ENCODE measurements at places on chromosomes 11 and 22.

- DNase-seq, result no peak
Measured at GRCh38 chr22:46626911-46627805, 7.0 kb downstream of the GRAMD4 start.

DNA sequence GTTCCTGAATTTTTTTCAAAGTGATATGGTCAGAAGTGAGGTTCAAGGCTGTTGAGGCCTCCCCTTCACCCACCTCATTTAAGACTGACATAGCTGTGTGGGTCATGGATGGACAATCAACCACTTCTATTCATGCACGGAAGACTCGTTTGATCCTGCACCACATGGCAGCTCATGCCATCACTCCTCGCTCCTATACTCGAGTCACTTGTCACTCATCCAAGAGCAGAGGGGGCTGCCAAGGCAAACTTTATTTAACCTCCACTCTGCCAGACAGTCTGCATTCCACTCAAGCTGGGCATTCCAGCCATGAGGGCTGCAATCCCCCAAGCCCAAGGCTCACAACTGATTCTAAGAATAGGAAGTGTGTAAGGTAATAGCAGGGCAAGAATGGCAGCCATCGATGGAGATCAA, 34.1 kb downstream of the SNX19 start:
- no peak for DNase-seq

- DNase-seq, result peak; percentile 41
Measured at GRCh38 chr22:26579331-26579886, 10.5 kb downstream of the TPST2 start.

- DNase-seq, result no peak
Measured at GRCh38 chr11:75867778-75868374, 52.9 kb downstream of the UVRAG start.

DNA sequence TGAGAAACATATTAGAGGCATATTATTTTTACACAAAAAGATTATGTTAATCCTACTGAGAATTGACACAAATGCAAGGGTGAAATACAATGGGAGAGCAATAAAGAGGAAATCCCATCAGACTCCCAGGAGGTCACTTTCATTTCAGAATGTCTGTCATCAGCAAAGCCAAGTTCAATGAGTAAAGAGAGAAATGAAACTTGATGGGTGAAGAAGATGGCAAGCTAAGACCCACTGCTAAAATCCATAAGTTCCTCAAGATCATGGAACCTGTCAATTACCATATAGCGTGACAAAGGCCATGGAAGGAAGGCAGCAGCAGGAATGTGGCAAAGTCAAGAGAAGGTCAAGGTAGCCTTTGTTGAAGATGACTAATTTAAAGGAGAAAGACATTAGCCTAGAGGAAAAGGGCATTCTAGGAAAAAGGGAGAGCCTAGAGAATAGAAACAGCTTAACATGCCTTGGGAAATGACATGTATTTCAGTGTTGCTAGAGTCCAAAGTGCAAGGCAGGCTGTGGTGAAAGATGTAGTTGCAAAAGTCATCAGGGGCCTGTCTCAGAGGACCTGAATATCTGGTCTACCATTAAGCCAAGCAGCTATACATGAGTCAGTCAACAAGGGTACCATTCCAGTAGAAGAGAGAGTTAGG, 43.1 kb downstream of the FAM168A start:
- no peak for DNase-seq

GRCh38 chr11:68373815-68374501, 61.6 kb downstream of the LRP5 start:
- DNase-seq, result no peak

- no peak for DNase-seq
Measured at GRCh38 chr11:66720223-66720898, 8.7 kb downstream of the SPTBN2 start.

DNA sequence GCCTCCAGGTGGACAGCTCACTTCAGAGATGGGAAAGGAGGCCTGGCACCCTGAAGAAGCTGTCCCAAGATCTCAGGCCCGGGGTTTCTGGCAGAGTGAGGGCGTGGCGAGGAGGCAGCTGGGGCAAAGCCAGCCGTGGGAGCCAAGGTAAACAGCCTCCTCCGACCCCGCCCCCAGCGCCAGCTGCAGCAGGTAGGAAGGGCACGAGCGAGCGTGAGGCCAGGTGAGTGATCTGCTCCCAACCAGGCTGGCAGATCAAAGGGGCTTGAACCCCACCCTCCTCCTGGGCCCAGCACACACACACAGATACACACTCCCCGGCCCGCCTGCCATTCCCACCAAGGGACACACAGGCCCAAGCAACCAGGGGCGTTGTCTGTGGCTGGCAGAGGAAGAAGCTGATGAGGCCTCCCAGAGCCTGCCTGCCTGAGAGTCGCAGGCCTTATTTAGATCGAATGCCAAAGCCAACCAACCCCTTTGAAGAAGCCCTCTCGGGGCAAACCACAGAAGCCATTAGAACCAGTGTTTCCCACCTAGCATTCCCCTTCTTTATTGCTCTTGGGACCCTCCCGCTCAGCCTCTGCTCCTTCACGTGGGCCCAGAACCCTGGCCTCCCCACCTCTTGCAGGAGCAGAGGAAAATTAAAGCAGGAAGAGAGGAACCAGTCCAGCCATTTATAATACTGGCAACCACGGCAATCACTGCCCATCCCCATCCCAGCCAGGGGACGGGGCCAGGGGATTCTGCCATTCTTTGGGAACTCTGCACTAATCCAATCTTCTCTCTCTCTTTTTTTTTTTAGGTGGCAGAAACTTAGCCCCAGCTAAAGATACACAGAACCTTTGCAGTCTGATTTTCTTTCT, 5.0 kb downstream of the PDGFB start:
- DNase-seq, result no peak

- no peak for DNase-seq
Measured at GRCh38 chr22:29947410-29948384, 64.7 kb downstream of the MTMR3 start.

- no peak for DNase-seq
Measured at GRCh38 chr11:3809624-3809928, 1.2 kb downstream of the PGAP2 start.

- DNase-seq, result no peak
Measured at GRCh38 chr11:109986488-109986887, 106.7 kb upstream of the ZC3H12C start.

DNA sequence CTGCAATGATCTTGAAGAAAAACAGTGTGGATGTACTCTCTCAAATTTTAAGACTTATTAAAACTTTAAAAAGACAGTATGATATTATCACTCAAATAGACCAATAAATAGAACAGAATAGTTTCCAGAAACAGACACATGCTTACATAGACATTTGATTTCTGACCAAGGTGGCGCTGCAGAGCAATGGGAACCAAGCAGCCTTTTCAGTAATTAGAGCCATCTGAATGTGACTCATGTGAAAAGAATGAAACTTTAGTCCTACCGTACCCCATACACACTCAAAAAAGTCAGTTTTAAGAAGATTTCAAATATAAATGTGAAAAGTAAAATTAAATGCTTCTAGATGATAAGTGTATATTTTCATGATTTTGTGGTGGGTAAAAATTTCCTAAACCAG, 74.2 kb upstream of the MS4A8 start:
- no peak for DNase-seq

- DNase-seq, result no peak
Measured at GRCh38 chr11:43988040-43988817, 45.8 kb downstream of the C11orf96 start.

- no peak for DNase-seq
Measured at GRCh38 chr11:65476632-65477148, 22.2 kb upstream of the MALAT1 start.

DNA sequence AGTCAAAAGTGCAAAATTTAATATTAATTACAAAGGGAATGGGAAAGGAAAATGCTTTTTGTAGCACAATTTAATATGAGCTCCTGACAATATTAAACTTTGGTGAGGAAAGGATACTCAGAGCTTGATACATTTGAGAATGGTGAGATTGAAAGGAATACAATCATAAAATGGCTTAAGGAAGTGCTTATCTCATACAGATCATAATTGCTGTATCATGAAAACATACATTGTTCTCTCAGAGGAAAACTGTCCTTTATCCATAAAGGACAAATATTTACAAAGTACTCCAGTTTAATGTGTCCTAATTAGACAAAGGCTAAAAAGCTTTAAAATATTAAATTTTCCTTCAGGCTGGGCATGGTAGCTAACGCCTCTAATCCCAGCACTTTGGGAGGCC, 260.4 kb downstream of the TMEM135 start:
- no peak for DNase-seq

GRCh38 chr11:105857728-105858127, 164.3 kb downstream of the MSANTD4 start:
- no peak for DNase-seq

GRCh38 chr11:110100476-110101240, 7.5 kb downstream of the ZC3H12C start:
- DNase-seq, result no peak

DNA sequence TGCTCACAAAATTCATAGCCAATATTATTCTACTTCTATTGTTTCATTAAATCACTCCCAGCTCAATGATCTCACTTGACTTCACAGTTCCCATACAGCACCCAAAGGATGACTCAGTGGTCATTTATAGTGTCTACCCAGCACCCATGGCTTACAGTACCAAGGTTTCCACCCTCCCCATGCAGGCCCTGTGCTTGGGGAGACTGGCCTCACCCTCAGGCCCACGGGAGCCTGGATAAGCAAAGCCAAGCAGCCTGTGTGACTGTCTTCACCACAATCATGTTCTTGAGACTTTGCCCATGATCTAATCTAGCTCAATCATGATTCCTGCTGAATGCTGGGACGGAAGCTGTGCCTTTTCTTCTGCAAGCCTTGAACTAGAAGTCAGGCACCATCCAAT, 97.6 kb downstream of the SLC36A4 start:
- DNase-seq, result no peak

GRCh38 chr11:12291313-12291712, 86.1 kb upstream of the PARVA start:
- DNase-seq, result no peak

DNA sequence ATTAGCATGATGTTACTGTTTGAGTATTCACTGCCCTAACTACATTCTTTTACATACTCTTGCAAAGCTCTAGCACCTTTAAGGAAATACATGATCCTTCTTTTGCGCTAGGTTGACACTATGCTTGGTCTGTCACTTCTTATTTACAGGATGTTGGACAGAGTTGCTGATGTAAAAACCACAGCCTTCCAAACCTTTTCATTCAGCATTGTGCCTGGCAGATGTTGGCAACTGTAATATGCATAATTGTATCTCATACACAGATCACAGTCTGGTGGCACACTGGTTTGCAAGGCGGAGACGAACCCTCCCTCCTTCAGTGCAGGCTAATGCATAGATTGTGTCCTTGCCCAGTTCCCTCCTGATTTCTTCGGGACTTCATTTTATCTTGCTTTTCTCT, 224.1 kb downstream of the SNX19 start:
- DNase-seq, result no peak

DNA sequence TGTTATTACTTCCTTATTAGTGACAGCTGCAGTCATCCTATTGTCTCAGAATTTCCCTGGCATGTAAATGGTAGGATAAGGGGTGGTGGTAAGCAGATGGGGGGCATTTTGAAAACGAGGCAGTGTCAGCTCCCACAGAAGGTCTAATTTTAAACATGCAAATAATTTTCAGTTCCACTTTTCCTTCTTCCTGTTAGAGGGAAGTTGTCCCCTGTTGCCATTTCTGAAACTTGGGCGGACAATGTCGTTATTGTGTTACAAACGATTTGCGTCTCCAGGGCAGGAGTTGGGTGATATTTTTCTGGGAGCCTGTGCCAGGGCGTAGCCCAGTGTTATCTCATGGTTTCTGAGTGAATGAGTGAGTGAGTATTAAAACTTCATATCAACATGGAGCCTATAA, 7.4 kb downstream of the PTPRJ start:
- DNase-seq, result no peak

- DNase-seq, result no peak
Measured at GRCh38 chr11:70353900-70354568, 44.3 kb upstream of the CTTN start.

DNA sequence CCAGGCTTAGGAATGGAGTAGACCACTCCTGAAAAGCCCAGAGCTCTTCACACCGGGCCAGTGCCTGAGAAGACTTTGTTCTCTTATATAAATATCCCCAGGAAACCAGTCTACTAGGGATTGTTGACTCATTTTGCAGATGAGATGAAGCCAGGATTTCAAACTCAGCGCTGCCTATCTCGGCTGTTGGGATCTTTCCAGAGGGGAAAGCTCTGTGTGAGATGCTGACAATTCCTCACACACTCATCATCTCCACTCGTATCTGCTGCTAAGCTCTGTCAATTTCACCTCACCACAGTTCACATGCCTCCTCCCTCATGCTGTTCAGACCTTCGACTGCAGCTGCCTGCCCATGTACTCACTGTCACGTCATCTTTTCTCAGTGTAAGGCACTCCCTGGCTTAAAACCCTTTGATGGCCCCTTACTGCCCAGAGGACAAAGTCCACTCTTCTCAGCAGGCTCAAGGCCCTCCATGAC, 12.5 kb downstream of the USH1C start:
- DNase-seq, result no peak

DNA sequence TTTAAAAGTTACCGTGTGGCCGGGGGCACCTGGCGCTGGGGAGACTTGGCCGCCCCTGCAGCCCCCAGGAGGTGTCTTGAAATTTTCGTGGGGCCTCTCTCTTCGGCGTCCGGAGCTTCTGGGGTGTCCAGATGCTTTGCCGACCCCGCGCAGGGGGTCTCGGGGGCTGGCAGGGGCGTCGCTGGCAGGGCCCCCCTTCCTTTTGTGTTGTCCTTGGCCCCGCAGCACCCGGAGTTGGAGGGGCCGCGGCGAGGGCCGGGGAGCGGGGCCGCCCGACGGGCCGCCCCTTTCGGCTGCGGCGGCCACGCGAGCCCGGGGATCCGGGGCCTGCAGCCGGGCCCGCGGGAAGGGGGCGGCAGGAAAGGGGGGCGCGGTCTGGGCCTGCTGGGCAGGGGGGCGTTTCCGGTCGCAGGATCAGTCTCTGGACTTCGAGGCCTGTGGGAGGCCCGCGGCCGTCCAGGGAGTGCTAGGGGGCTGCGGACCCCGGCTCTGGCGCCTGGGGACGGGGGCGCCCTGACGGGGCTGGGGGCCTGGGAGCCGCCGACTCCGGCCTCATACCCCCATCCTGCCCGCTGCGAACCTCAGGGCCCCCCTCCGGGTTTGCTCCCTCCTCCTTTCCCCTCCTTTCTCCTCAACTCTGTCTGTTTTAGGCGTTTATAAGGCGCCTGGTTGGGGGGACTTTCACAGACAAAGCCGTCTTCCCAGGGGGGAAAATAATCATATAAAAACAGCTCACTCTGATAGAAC, 869 bp downstream of the ZC3H7B start:
- DNase-seq, result no peak

DNA sequence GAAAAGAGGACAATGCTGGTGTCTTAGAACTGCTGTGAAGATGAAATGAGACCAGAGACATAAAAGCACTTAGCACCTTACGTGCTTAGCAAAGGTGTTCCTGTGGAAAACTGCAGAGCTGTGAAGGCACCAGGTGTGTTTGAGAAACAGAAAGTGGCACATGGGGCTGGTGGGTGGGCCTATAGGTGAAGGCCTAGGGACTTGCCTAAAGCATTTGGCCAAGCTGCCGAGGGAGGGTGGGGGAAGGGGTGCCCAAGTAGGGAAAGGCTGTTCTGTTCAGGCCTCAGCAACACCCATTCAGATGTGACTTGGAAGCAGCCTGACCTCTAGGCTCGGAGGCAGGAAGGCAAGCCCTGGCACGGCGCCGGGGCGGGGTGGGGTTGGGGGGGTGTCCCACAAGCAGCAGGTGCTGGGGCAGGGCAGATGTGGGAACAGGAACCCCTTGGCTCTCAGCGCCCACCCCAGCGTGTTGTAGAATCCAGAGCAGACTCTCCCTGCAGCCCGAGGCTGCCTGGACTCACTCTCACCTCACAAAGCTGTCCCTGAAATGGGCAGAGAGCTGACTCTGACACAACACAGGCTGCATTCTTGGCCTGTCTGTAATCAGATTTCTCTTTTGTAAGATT, 366.7 kb upstream of the NARS2 start:
- DNase-seq, result no peak

- DNase-seq, result no peak
Measured at GRCh38 chr11:120589376-120589775, 77.8 kb downstream of the GRIK4 start.
